Esophagus (tissue), 2 donors: ENCODE measurements at places on chromosomes 1 and 21. TPM values are rescaled to one million over a fixed set of nuclear protein-coding genes. Genes with fewer than 3 reads are reported as not detected.

The LCE2B gene
- polyA plus RNA-seq, result not detected

The ZNF687 gene
- 8.0 TPM for polyA plus RNA-seq

The TTC13 gene
- polyA plus RNA-seq, result 5.0 TPM

The NHLH1 gene
- polyA plus RNA-seq, result 0.09 TPM

The CFAP74 gene
- polyA plus RNA-seq, result 0.04 TPM

The PRR9 gene
- not detected for polyA plus RNA-seq

The VWA5B1 gene
- polyA plus RNA-seq, result not detected

The CLSTN1 gene
- polyA plus RNA-seq, result 45.8 TPM

The RNU1-4 gene
- polyA plus RNA-seq, result not detected

The ANKRD35 gene
- polyA plus RNA-seq, result 17.0 TPM

The RAB29 gene
- polyA plus RNA-seq, result 5.0 TPM

The TCHH gene
- polyA plus RNA-seq, result 0.33 TPM
